ENCODE measurements at places on chromosomes 5 and 9. TPM values are rescaled to one million over a fixed set of nuclear protein-coding genes. Genes with fewer than 3 reads are reported as not detected.

Gene INSYN2B
- total RNA-seq, result 1.4 TPM

Gene SPINK13
- total RNA-seq, result not detected

Gene PCDHA13
- total RNA-seq, result under 0.01 TPM

Gene AKNA
- total RNA-seq, result 0.64 TPM

Gene NOXA1
- 1.3 TPM for total RNA-seq

Gene DOCK2
- 0.13 TPM for total RNA-seq

Gene RHOBTB3
- 26.0 TPM for total RNA-seq

Gene CEL
- total RNA-seq, result 0.13 TPM

DNA sequence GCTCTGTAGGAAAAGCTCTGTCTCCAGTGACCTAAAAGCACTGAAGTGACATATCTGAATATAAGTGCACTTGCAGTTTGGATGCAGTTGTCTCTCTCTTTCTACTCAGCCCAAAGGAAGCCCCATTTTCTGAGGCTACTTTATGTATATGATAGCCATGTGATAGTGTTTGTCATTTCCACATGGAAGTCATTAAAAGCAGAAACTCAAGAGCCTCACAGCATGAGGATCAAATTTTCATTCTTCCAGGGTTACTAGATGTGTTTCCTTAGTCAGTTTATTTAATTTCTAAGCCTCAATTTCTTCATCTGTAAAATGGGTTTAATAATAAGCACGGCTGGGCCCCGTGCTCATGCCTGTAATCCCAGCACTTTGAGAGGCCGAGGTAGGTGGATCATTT is 36.7 kb downstream of the RNF44 start:
- no peak for DNase-seq

GRCh38 chr9:33813712-33814641 is 3.0 kb upstream of the UBE2R2 start:
- peak; percentile 90 for DNase-seq

GRCh38 chr5:74418709-74419108 is 221.8 kb downstream of the ENC1 start:
- DNase-seq, result no peak

GRCh38 chr5:54725391-54726280 is 208.1 kb downstream of the SNX18 start:
- DNase-seq, result no peak

DNA sequence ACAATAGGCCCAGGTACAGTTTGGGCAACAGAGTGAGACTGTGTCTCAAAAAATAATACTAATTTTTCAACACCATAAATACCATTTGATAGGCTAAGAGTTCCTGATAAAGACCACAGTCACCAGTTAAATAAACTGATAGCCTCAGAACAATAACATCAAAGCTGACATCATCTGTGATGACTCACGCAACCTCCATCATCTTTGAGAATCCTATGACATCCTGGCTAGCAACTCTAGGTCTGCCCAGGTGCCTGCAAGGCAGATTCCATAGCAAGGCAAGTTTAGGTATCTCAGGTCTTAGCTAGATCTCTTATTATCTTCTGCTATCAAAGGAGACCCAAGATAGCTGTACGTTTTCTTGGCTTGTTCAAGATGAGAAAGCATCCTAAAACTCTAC is 30.5 kb upstream of the UBAP2 start:
- DNase-seq, result peak; percentile 66

DNA sequence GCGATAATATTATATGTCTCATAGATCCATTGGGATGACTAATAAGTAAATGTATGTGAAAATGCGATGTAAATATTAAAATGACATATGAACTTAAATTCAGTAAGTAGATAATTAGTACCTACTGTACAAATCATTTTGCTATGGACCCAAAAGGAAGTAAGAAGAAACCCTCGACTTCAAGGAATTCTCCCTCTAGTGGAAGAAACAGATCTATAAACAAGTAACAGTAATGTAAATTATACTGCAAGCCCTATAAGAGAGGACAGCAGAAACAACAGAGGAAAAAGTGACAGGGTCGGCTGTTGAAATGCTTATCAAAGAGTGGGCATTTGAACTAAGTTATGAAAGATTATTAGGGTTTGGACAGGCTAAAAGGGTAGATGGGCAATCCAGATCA is 320.3 kb downstream of the DMAC1 start:
- no peak for DNase-seq

- peak; percentile 35 for DNase-seq
Measured at GRCh38 chr5:170225326-170226128, 7.3 kb upstream of the C5orf58 start.

- no peak for DNase-seq
Measured at GRCh38 chr9:116697887-116698286, 10.8 kb downstream of the TRIM32 start.

- DNase-seq, result no peak
Measured at GRCh38 chr5:159061834-159062474, 37.8 kb downstream of the EBF1 start.

GRCh38 chr5:50574121-50574520 is 92.3 kb upstream of the PARP8 start:
- no peak for DNase-seq

GRCh38 chr5:127757576-127757975 is 54.4 kb downstream of the CCDC192 start:
- DNase-seq, result peak; percentile 77

- DNase-seq, result no peak
Measured at GRCh38 chr5:83496626-83497025, 25.1 kb downstream of the VCAN start.

DNA sequence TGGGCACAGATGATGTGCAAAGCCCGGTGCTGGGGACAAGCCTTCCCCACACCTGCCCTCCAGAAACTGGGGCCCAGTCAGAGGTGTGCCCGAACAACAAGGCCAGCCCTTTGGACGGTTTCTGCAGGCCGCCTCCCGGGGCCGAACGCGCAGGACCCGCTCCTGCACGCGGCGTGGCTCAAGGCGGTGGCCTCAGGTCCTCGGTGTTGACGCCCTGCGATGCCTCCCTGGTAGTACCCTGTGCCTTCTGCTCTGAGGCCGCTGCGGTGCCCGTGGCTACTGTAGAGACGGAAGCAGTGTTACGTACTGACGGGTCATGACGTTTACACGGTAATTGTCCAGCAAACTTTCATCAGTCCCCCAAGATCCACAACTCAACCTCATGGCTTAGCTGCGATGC is 33.5 kb upstream of the FANCC start:
- no peak for DNase-seq

DNA sequence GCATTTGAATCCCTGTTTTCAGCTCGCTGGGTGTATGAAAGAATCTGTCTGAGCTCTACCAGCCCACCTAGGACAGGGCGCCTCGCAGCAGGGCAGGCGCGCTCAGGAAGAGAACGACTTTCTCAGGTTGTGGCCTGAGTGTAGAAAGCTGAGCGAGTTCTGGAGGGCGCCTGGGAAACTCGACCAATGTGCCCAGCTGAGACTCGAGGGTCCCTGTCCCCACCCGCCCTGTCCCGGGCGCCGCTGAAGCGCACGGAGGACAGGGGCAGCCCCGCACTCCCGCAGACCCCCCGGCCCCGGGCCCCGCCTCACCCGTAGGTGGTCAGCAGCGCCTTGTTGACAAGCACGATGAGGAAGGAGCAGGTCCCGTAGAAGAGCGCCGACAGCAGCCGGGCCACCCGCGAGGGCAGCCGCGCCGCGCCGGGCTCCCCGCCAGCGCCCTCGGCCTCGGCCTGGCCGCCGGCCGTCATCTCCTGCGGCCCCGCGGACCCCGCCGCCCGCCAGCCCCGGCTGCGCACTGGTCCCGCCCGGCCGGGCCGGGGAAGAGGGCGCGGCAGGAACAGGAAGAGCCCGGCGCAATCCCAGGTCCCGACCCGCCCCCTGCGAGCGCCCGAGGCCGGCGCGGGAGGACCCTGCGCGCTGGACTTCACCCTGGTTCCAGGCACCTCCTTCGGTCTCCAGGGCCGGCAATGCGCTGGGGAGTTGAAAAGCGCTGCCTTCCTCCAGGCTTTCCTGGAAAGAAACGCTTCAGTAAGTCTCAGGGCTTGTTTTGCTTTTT is at the start of gene SLC35D2:
Gene SLC35D2, minus strand, starts transcription at position 547 of the 778 bp plus-strand sequence. Its CDS starts 77 bp downstream, at position 470.
- peak; percentile 69 for DNase-seq

- no peak for DNase-seq
Measured at GRCh38 chr5:59423021-59423420, 470.5 kb downstream of the PDE4D start.
